ENCODE measurements at places on chromosomes 4 and X.
A peak's percentile ranks its signal among the peaks of the same experiment; 100 is the strongest.

- DNase-seq = no peak
Measured at GRCh38 chrX:68440940-68441339, 7.6 kb upstream of the OPHN1 start.

DNA sequence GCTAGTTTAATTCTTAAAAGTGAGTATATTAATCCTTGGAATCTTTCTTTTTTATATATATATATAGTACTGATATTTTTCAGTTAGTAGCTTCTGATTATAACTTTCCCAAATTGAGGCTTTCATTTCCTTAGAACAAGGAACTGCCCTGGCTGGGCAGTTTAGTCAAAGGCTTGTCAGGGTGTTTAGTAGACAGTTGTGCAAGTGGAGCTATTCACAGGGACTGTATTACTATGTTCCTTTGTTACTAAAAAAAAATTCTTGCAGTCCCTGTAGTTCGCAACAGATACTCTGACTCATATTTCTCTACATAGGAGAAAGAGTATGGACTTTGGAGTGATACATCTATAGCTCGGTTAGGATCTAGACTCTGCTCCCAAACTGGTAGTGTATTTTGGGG is 20.8 kb downstream of the USO1 start:
- DNase-seq = no peak

DNA sequence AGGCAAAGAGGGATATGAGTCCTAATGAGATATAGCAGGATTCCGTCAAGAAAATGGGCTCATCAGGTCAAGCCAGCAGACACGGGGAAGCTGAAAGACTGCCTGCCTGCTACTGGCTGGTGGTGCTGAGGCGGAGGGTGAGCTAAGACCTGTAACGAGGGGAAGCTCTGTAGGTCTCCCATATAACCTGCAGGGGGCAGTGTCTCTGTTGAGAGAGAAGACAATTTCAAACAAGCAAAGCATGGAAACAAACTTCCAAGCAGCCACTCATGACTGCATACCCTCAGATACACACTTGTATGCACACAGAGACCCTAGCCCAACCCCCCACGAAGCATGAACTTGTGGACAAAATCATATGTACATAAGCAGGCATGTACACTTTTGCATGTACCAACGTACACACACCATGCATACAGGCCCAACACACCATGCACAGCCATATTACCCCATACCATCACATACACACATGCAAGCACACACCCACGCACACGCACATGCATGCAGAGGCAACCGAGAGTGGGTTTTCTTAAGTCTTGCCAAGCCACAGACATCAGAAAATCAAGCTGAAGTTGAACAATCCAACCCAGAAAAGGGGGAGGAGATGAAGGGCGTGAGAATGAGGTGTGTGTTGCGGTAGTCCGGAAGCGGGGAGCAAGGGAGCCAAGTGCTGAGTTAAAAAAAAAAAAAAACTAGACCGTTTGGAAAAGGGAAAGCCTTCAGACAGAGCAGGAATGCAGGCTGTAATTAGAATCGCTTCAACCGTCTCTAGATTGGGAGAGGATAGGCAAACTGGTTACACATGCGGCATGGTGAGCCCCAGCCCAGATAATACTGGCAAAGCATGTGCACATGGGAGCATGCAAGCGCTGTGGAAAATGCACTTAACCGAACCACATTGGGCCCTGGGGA is 71.0 kb downstream of the PJA1 start:
- DNase-seq = peak; percentile 60

DNA sequence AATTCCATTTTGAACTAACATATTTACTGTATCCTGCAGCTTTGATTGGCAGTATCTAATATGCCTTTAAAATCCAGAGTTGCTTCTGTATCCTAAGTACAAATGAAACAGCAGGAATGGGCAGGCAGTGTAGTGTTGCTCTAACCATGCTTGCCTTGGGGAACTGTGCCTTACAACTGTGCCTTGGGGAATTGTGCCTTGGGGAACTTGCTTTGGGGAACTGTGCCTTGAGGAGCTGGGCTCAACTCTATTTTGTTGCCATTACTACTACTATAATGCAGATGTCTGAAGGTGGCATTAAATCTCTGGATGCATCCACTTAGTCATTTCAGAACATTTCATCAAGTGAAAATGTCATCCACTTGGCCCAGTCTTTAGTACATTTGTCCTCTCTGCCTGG is 6.9 kb downstream of the CXCL3 start:
- DNase-seq = no peak

- DNase-seq = no peak
Measured at GRCh38 chr4:26020881-26021280, 106.9 kb downstream of the SMIM20 start.

DNA sequence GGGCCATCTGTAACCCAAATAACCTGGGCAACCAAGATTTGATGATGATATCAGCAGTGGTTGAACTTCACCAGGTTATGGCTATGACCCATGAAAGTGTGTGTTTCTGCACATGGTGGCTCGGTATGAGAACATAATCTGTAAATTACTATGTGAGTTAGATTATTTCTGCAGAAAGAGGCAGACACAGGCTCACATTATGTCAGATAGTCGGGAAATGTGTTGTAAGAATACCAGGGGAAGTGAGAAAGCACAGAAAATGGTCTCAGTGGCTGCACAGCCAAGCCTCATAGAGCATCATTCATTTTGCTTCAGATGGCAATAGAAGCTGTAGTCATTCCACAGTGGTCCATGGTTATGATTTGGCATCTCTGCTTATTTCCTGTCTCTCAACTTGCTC is 63.0 kb upstream of the RBPJ start:
- no peak for DNase-seq

- DNase-seq = no peak
Measured at GRCh38 chr4:175431694-175432093, 380.4 kb downstream of the GPM6A start.

GRCh38 chrX:110175696-110176095 is 142.2 kb downstream of the AMMECR1 start:
- no peak for DNase-seq

GRCh38 chr4:153063490-153063889 is 127.4 kb downstream of the FHDC1 start:
- no peak for DNase-seq

GRCh38 chrX:109350051-109350450 is 131.8 kb downstream of the GUCY2F start:
- DNase-seq = no peak

DNA sequence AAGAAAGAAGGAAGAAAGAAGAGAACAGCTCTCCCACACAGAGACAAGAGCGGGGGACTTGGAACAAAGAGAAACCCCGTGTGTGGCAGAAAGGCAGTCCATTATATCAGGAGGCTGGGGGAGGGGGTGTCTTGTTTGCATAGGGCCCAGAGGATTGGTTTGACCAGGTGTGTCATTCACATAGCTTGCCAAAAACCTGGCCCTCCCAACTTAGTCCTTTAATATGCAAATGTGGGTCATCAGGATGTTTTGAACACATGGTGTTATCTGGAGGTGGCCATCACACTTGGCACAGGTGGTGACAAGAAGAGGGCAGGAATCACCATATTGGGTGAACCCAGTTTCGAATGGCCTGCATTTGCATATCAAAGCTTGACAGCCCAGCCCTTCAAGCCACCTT is 111.7 kb downstream of the LINC00632 start:
- no peak for DNase-seq

DNA sequence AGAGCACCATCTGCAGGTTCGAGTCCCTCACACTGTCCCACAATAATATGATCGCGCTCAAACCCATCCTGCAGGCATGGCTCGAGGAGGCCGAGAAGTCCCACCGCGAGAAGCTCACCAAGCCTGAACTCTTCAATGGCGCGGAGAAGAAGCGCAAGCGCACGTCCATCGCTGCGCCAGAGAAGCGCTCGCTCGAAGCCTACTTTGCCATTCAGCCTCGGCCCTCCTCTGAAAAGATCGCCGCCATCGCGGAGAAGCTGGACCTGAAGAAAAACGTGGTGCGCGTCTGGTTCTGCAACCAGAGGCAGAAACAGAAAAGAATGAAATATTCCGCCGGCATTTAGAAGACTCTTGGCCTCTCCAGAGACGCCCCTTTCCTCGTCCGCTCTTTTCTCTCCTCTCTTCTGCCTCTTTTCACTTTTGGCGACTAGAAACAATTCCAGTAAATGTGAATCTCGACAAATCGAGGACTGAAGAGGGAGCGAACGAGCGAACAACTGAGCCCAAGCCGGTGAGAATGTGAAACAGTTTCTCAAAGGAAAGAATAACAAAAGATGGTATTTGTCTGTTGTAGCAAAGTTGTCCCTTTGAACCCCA is 1.9 kb downstream of the POU4F2 start:
- no peak for DNase-seq

GRCh38 chr4:26877406-26877805 is 16.8 kb downstream of the STIM2 start:
- no peak for DNase-seq

DNA sequence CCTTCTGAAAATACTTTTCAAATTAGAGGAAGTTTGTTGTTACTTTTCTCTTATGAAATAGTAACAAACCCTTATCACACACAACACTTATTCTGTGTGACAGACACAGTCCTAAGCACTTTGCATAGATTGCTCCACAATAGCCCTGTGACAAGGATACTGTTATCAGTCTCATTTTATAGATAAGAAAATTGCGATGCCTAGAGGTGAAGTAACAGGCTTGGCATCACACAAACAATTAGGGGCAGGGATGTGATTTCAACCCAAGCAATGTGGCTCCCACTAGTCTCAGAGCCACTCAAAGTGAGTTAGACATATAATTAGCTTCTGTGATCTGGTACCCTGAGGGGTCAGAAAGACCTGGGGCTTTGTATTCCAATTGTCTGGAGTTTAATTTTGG is 339.9 kb downstream of the FBXO8 start:
- no peak for DNase-seq

DNA sequence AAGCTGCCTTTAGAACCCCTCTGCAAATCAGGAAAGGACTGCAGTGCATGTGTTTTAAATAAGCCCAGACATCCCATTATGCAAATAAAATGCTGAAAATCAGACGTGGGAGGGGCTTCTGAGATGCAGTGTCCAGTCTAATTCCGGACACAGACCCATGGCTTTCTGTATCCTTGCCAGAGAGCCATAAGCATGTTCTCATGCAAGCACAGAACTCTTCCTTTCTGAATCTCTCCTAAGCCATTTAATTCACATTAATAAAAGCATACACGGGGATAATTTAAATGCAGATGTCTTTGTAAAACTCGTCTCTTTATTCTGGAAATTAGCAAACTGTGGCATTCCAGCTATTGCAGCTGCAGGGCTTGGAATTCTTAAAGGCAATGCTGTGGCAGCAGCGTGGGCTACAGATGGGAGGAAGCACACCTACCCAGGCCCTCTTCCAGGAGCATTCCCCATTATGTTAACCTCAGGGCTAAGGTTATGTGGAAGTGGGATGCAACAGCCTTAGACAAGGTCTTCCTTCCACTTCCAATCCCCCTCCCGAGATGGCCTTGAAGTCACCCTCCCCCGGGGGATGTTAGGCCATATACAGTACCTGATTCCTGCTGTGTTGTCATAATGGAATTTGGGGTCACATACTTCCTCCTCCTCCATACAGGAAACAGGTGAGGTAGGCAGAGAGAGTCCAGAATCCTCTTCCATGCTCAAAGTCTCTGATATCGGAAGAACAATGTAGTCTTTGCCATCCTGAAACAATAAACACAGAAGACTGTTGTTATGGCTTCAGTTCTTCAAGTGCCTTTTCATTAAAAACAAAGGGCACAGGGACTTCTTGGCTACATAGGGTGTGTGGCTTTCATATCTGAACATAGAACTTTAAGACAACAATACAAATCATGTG is 38.1 kb downstream of the KDR start:
- DNase-seq = no peak

GRCh38 chr4:89800012-89800516 is 36.9 kb downstream of the SNCA start:
- DNase-seq = no peak

GRCh38 chr4:112978691-112979472 is 70.6 kb upstream of the ANK2 start:
- no peak for DNase-seq

DNA sequence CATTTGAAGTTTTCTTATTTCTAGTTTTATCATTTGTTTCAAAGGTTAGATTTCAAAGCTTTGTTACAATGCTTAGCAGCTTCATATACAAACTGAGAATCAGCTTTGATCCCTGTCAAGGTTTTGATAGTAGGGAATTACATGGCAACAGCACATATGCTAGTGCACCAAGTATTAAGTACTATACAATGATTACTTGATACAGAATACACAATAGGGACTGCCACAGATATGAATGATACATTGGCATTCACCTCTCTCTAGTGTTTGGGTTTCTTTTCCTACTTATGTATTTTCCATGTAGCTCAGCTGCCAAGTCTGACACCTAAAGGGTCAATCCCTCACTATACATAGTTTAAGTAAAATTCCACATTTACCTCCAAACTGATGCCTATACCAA is 344.0 kb downstream of the FAT4 start:
- no peak for DNase-seq

DNA sequence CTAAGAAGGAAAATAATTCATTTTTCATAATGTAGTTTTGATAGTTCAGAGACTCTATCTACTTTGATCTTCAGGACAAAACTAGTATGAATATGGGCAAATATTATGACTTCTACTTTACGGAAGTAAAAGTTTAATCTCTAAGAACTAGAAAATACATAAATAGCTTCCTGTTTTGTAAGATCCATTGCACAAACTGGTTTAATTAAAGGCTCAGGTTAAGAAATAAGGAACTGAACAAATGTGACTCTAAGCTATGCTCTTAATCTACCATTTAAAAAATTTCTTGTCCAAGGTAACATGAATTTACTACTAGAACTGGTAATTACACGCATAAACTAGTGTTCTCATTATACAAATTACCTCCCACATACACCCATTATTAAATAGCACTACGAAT is 360.6 kb downstream of the INPP4B start:
- DNase-seq = no peak

- no peak for DNase-seq
Measured at GRCh38 chr4:13918110-13918509, 290.6 kb upstream of the BOD1L1 start.

DNA sequence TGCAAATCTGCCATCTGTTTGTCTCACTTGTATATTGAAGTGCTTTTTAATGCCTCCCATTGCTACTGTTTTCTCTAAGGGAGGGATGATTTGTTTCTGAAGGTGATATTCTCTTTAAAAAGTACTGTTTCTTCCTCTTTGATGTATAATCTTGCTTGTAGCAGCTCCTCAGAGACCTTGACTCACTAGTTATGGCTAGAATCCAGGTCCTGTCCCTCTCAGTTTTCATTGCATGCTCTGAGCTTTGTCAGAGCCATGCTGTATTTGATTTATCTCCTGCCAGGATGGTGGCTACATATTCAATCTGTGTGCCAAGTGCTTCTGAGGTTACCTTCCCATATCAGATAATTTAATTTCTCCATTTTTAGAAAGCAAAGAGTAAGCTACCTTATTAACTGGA is 56.0 kb downstream of the GLUD2 start:
- no peak for DNase-seq
